Stimulated activated CD8-positive, alpha-beta memory T cell treated with anti-CD3 and anti-CD28 coated beads, Interleukin-4, amount 100 ng/mL, for 4 hours (primary cell): ENCODE measurements at places on chromosomes 5 and 9.

DNA sequence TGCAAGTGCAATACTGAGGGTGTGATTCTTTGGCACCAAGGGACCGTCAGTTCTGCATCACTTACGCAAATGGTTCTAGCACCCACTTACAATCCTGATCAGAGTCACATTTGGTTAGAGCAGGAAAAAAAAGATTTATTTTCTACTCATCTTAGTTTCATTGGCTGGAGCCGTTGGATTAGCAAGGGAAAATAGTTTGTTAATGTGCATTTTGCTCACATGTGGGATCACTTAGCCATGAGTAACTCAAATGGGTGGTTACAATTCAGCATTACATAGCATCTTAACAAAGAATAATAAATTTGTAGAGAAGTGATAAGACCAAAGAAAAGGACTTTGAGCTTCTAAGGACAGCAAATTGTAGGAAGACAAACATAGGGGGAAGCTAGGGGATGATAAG, 216.9 kb downstream of the AUH start:
- DNase-seq, result no peak

DNA sequence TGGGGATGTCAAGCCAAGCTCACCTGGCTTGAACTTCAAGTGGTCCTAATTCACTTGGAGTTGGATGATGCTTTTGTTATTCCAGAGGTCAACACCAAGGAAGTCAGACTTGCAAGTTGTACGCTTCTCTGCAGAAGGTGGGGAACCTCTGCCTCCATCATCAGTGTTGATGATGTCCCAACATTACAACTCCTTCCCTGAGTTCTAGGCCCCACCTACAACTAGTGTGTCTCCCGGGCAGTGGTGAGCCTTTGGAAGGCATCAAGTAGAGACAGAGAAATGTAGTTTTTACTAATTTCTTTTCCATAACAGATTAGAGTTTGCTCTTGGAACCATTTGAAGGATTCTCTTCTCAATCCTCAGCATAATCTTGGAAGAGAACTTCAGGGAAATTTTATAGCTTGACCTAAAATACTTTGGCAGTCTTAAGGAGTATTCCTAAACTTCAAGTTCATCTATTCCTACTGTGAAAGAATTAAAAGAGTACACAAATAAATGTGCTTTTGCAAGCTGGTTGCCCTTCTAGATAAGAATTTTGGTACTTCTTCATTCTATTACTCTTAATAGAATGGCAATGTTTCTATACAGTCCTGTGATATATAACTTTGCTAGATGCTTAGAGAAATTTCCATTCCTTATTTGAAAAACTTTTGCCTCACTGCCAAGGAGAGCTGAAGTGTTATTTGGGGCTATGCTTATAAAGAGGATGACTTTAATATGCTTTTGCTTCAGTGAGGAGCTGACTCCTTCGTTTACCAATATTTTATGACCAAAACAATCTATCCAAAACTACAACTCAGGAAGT, 12.0 kb downstream of the MAMDC2 start:
- no peak for DNase-seq

GRCh38 chr5:160029004-160029403, 20.1 kb downstream of the TTC1 start:
- no peak for DNase-seq

- DNase-seq, result no peak
Observed at GRCh38 chr5:179619776-179620175, 3.7 kb downstream of the HNRNPH1 start.

DNA sequence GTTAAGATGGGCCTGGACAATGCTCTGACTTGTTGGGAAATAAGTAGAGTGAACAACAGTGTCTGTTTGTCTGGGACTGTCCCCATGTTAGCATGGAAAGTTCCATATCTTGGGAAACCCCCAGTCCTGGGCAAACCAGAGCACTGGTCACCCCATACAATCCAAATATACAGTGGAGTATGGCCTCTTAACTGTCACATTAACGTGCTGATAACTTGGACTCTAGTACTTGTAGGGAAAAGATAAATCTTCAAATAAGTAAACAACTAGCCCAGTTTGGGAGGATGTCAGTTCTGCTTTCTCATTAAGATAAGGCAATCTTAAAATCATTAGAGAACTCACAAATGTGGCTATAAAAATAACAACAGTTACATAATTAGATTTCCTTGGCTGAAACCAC, 47.6 kb upstream of the JAK2 start:
- no peak for DNase-seq

GRCh38 chr5:54173251-54173650, 137.1 kb downstream of the ARL15 start:
- DNase-seq, result no peak

DNA sequence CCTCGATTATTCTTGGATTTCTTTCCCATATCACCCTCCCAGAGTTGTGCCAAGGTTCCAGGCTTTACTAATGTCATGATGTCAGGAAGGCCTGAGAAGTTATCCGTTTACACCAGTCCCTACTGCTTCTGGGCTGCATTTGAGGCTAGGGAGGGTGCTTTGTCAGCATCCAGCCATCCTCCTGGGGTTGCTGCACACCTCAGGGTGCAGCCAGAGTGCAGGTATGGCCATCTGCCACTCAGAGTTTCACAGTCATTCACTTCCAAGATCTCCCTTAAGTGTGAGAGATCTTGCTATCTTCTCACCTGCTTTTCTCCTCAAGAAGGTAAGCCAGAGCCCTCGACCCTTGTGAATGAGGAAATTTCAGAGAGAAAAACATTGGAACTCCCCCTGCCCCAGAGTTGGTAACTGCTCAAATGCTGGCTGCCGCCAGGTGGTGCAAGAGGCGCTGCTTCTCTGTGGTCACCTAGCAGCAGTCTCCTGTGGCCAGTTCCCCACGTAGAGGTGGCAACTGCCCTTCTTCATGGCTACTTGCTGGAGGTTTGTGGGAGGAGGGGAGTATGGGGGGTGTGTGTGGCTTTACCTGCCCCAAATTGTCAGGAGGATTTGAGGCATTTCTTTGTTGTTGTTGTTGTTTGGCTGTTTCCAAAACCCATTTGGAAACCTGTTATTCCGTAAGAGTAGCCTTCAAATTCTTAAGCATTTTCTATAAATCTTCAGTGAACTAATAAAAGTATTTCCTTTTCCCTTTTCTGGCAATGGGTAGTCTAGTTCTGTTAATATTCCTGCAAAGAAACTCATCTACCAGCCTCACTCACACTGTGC, 259.6 kb upstream of the DMRT1 start:
- DNase-seq, result no peak

GRCh38 chr9:132823370-132824145, 54.5 kb downstream of the AK8 start:
- no peak for DNase-seq

- DNase-seq, result no peak
Observed at GRCh38 chr5:110865400-110866094, 126.7 kb downstream of the SLC25A46 start.

- DNase-seq, result no peak
Observed at GRCh38 chr5:150694612-150695011, 6.2 kb downstream of the RBM22 start.

- DNase-seq, result no peak
Observed at GRCh38 chr5:59557572-59557971, 336.0 kb downstream of the PDE4D start.

GRCh38 chr5:142780871-142781270, 10.7 kb downstream of the ARHGAP26 start:
- DNase-seq, result no peak

DNA sequence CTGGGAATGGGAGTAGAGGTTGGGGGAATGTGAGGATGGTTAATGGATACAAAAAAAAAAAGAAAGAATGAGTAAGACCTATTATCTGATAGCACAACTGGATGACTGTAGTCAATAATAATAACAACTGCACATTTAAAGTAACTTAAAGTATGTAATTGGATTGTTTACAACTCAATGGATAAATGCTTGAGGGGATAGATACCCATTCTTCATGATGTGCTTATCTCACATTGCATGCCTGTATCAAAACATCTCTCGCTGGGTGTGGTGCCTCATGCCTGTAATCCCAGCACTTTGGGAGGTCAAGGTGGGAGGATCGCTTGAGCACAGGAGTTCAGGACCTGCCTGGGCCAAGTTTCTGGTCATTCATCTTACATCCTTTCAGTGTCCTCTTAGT, 34.6 kb downstream of the MCCC2 start:
- DNase-seq, result no peak

GRCh38 chr9:87556821-87557220, 59.2 kb downstream of the DAPK1 start:
- no peak for DNase-seq

DNA sequence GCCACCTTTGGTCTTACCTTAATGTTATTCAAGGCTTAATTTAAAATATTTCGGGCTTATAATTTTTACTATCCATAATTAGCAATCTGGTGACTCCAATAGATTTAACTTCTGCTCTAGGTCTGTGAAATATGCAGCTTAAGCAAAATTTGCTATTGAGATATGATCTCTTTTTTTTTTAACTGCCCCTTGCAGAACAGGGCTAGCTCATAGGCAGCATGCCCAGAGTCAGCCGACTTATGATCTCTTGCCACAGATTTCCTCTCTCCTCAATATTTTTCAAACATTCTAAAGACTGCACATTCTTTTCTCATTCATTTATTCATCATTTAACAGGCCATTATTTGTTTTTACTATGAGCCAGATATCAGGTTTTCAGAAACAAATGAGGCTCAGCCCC, 4.5 kb downstream of the TTC23L start:
- DNase-seq, result no peak

DNA sequence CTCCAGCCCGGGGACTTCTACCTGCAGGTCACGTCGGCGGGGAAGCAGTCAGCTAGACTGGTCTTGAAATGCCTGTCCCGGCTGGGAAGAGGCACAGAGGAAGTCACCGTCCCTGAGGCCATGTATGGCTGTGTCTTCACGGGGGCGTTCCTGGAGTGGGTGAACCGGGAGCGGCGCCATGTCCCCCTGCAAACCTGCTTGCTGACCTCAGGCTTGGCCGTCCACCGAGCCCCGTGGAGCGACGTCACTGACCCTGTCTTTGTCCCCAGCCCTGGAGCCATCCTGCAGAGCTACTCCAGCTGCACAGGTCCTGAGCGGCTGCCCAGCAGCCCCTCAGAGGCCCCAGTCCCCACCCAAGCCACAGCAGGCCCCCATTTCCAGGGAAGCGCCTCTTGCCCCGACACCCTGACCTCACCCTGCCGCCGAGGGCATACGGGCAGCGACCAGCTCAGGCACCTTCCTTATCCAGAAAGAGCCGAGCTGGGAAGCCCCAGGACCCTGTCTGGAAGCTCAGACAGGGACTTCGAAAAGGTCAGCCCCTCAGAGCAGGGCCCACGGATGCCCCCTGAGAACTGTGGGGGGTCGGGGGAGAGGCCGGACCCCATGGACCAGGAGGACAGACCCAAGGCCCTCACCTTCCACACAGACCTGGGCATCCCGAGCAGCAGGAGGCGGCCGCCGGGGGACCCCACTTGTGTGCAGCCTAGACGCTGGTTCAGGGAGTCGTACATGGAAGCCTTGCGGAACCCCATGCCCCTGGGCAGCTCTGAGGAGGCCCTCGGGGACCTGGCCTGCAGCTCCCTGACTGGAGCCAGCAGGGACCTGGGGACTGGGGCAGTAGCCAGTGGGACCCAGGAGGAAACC, 47.8 kb downstream of the PLEKHG4B start:
- no peak for DNase-seq
